Epithelial cell of proximal tubule (primary cell): ENCODE measurements at places on chromosomes 13 and 19. TPM values are rescaled to one million over a fixed set of nuclear protein-coding genes. Genes with fewer than 3 reads are reported as not detected.

The PTH2 gene
- not detected in 2 replicates for total RNA-seq

The PRTN3 gene
- total RNA-seq = not detected in 2 replicates

The FAM124A gene
- total RNA-seq = 0.63 and 1.2 TPM in 2 replicates

The ZNF570 gene
- 2.7 and 3.8 TPM in 2 replicates for total RNA-seq

The NOP53 gene
- 192 and 247 TPM in 2 replicates for total RNA-seq

The LILRB5 gene
- not detected in 2 replicates for total RNA-seq

The TPTE2 gene
- total RNA-seq = not detected in 2 replicates

The TNFSF13B gene
- 0.12 and 0.51 TPM in 2 replicates for total RNA-seq
